ENCODE measurements at places on chromosomes 2 and 18.

GRCh38 chr2:2101924-2102323 lies 229.2 kb downstream of the MYT1L start:
- no peak for DNase-seq

- no peak for DNase-seq
Measured at GRCh38 chr2:40204268-40204667, 247.6 kb downstream of the SLC8A1 start.

DNA sequence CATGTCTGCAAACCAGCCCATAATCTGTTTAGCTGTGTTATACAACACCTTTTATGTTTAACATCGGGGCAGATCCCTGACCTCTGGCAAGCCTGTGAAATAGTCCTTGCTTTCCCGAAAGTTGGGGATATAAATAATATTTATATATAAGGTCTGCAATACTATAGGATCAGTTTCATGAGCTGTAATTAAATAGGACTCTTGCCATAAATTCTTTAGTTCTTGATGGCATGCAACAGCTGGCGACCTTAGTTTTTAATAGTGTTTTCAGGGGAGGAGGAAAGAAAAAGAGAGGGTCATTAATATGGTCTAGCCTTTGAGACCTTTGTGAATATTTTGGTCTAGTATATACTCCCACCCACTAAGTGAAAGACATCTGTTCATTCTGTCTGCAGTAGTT lies 166.5 kb downstream of the MTX2 start:
- DNase-seq: no peak

- DNase-seq: no peak
Measured at GRCh38 chr2:158667586-158667985, 127.5 kb upstream of the DAPL1 start.

DNA sequence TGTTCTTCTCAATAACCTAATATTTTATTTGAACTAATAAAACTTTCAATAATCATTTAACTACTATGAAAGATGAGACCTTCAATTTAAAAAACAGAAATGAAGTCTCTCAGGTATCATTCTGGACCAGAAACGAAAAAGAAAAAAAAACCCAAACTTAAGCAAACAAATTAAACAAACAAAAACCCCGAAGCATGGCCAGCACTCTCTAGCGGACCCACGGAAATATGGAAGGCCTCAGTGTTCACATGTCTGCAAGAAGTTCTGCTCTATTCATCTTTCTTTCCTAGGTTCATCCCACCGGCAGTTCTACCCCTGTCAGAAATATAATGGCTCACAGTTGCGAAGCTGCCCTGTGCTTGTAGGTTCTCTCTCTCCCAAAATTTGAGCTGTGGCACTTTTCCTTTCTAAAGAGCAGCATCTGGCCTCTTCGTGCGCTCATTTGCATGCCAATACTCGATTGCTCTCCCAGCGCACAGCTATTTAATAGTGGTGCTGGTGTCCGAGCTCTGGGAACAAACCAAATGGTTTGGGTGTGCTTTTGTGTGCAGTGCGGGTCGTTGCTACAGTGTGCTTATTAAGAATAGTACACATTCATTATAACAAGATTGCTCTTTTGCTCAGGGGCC lies 129.0 kb upstream of the ZEB2 start:
- no peak for DNase-seq

DNA sequence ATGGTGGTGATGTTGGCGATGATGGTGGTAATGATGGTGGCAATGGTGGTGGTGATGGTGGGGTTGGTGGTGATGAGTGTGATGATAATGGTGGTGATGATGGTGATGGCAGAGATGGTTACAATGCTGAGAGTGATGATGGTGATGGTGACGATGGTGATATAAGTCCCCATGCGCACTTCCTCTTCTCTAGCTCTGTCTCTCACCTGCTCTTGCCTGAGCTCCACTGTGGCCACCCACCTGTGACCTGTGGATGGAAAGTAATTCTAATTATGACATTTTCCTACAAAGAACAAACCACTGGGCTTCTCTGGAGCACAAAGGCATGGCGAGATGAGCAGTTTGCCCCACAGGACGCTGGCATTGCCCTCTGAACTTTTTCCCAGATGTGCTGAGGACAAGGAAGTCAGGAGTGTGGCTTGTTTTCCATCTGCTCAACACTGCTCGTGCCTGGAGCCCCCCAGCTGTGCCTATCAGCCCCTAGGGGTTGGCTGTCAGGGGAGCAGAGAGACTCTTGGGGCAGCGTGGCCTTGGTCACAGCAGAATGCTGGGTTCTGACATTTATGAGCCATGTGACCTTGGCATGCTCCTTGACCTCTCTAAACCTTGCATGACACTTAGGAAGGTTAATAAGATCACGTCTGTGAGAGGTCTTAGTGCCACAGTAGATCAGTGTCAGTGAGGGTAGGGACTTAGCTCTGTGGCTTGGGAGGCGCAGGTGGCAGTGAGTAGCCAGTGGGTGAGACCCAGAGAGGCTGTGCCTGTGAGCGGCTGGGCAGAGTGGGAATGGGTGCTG lies 68.4 kb downstream of the RRM2 start:
- DNase-seq: no peak

DNA sequence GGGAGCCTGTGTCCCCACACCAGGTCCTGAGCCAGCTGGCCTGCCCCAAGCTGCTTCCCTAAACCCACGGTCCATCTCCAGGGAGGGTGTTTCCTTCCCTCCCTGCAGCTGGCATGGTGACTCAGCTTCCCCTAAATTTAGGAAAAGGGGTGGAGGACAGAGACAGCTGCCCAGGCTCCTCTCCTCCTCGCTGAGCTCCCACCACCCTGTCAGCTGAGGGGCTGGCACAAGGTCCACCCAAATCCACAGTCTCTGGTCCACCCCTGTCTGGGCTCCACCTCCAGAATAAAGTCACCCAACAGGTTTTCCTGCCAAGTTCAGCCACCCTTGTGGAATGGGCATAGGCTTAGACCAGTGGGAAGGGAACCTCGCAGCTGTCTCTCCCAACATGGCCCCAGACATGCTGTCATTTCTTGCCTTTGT lies 156.5 kb downstream of the TNS1 start:
- DNase-seq: no peak

DNA sequence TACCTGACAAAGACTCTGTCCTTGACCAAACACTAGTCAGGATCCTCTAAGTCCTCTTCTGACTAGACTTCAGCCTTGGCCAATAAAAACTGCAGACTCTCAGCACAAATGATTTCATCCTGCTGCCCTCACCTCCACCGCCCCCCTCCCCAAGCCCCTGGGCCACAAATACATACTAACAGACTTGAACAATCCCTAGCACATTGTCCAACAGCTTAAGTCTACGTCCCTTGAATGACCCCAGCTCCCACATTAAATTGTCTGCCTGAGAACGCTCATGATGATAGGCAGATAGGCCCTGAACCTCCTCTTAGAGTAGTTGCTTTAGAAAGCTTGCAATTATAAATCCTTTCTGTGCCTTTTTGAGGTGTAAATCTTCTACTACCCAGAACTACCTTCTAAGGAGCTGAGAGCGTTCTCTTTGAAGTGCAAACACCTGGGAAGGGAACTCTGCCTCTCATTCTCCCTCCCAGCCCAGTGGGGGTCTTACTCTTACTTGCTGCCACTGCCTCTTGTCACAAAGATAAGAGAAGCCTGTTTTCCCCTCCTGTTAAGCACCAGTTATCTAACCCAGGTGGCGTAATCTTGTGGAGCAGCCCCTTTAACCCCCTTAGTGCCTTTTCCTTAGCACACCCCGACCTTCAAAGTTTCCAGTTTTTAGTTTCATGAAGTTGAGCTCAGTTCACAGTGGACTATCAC lies 1225.6 kb downstream of the LRP1B start:
- DNase-seq: no peak

- DNase-seq: no peak
Measured at GRCh38 chr2:50594233-50594632, 437.7 kb downstream of the NRXN1 start.

DNA sequence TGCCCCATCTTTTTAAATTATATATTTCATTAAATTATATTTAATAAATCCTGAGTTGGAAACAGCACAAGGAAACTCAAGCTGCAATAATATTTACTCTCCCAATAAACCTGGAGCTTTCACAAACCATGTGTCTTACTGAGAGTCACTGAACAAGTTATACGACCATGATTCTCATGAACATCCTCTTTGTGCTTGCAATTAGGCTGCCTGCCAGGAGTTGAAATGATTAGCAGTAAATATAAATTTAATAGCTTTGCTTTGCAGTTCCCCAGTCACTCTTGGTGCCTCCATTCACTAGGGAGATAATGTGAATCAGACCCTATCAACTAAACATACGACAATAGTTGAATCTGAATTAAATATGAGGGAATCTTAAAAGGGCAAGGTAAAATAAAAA lies 905.1 kb downstream of the NRXN1 start:
- DNase-seq: no peak

- no peak for DNase-seq
Measured at GRCh38 chr2:27162151-27163121, 13.6 kb downstream of the TCF23 start.

DNA sequence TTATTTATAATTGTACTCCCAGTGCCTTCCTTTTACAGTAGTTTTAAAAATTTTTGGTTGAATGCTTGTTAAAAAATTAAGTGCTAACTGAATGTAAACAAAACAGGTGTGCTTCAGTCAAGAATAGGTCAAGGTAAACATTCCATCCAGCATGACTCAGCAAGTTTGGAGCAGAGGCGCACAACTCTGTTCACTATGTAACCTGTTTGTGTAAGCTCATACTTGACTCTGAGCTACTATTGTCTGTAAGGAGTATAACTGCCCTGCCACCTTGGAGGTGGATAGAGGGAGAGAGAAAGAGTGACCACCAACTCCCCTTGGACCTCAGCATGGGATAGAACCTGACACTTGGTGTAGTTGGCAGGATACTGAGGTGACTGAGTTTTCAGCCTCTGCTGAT lies 207.4 kb upstream of the SYT4 start:
- DNase-seq: no peak

DNA sequence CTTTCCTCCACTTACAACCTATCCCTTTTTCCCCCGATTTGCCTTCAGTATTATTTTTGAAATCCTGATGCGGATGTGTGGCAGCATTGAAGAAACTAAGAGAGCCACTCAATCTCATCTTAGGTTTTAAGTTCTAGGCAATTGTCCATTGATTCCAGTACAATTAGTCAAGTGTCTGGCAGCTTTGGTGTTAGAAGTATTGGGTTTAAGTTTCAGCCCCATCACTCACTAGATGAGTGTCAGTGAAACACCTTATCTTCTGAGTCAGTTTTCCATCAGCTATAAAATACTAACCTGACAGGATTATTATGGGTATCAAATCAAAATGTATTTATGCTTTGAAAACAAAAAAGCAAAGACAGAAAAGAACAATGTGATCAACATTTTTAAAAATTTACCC lies 16.8 kb upstream of the CUL3 start:
- DNase-seq: no peak

DNA sequence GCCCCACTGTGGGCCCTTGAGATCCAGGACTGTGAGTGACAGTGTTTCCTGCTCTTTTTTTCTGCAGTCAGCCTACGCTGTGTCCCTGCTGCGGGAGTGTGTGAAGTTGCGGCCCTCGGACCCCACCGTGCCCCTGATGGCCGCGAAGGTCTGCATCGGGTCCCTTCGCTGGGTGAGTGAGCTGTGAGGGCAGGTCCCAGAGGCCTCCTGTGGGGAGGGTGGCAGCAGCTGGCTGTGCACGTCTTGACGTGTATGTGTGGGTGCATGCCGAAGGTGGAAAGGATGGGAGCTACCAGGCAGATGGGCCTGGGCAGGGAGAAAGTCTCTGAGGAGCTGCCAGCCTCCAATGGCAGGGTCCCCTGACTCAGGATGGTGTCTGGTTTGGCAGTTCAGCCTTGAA lies 95.7 kb upstream of the MCFD2 start:
- no peak for DNase-seq

- DNase-seq: no peak
Measured at GRCh38 chr2:28345619-28346018, 47.0 kb upstream of the FOSL2 start.

DNA sequence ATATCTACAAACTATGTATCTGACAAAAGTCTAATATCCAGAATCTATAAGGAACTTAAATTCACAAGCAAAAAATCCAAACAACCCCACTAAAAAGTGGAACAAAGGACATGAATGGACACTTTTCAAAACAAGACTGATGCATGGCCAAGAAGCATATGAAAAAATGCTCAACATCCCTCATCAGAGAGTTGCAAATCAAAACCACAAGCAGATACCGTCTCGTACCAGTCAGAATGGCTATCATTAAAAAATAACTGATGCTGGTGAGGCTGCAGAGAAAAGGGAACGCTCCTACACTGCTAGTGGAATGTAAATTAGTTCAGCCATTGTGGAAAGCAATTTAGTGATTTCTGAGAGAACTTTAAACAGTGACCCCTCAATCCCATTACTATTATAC lies 56.5 kb downstream of the CCBE1 start:
- DNase-seq: no peak

DNA sequence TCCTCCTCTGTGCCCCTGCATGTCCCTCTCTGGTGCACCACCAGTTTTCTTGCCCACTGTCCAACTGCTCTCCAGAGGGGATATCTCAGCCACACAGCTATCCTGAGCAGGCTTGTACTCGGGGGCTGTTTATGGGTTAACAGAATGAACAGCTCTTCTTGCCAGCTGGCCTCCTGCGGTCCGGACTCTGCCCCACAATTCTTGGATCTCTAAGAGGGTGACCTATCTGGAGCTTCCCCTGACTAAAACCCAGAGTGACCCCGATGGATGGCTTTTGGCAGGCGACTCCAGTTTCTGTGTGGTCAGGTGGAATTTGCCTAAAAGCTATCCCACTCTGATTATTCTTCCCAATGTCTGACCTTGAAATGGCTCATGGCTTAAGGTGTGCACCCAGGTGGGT lies 9.1 kb downstream of the SOWAHC start:
- DNase-seq: no peak

GRCh38 chr18:38116716-38117115 lies 551.1 kb upstream of the CELF4 start:
- no peak for DNase-seq

DNA sequence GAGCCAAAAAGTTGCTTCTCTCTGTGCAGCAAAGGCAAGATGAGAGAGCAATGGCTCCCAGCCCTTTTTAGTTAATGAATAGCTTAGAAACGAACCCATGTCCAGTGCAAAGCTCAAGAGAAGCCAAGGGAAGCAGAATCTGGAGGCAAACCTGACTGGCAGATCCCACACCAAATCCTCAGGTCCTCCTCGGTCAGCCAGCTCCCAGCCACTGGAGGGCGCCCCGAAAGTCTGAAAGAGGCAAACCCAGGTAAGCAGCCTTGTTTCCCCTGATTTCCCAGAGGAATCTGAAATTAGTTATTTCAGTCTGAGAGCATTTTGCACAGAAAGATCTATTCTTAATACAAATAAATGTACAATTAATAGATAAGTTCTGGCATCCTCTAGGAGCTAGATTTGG lies 71.3 kb upstream of the PID1 start:
- no peak for DNase-seq

- no peak for DNase-seq
Measured at GRCh38 chr2:118940486-118941120, 1.4 kb upstream of the MARCO start.

- no peak for DNase-seq
Measured at GRCh38 chr2:10686176-10686730, 3.5 kb downstream of the NOL10 start.

- DNase-seq: no peak
Measured at GRCh38 chr18:1094409-1094808, 189.7 kb downstream of the ADCYAP1 start.

Measured in activated T-helper 9 cell treated with anti-CD3 and anti-CD28 coated beads, Interleukin-2, amount 50 U/mL, for 16 hours (primary cell).